Stimulated activated CD4-positive, alpha-beta T cell treated with anti-CD3 and anti-CD28 coated beads, Interleukin-4, amount 100 ng/mL, for 4 hours (primary cell): ENCODE measurements at places on chromosomes 1 and 21.

GRCh38 chr1:68103884-68104554 lies 53.6 kb upstream of the DIRAS3 start:
- DNase-seq: no peak

DNA sequence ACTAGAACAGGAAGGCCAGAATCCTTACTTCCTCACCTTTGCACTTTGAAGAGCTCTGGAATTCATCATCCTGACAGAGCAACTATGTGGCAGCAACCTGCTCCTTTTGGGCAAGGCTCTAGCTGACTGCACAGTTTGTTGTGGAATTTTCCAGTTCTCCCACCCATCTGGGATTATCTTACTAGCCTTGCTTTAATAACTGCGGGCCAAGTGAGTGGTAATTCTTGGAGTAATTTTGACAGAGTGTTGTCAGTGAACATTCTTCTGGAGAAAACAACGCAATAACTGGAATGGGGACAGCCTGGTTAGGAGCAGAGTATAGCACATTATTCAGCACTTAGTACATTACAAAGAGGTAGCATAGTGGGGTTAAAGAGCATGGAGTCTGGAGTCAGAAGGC lies 75.3 kb downstream of the NTMT2 start:
- no peak for DNase-seq

DNA sequence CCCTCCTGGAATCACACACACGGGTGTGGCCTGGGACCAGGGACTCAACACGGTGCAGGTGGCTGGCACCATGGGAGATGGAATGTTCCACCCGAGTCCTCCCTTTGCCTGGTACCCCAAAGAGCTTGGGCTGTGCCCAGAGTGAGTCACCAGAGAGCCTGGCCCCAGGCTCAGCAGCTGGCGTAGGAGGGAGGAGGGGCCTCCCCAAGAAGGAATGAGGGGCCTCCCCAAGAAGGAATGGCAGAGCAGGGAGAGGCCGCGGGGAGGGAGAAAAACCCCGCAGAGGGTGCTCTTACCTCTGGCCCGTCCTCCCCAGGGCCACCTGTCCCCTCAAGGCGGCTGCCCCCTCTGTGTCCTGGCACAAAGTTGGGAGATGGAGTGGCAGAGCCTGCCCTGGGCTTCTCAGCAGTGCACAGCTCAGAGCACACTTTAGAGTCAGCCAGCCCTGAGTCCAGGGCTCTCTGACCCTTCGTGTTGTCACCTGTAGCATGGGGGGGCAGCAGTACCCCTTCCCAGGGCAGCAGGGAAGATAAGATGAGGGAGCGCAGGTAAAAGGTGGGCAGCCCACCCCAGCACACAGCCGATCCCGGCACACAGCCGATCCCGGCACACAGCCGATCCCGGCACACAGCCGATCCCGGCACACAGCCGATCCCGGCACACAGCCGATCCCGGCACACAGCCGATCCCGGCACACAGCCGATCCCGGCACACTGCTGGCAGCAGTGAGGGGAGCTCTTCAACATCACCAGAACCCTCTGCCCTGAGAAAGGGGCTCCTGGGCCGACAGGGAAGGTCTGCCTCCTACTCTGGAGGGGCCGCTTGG lies 20.2 kb upstream of the KCNAB2 start:
- peak; percentile 30 for DNase-seq

DNA sequence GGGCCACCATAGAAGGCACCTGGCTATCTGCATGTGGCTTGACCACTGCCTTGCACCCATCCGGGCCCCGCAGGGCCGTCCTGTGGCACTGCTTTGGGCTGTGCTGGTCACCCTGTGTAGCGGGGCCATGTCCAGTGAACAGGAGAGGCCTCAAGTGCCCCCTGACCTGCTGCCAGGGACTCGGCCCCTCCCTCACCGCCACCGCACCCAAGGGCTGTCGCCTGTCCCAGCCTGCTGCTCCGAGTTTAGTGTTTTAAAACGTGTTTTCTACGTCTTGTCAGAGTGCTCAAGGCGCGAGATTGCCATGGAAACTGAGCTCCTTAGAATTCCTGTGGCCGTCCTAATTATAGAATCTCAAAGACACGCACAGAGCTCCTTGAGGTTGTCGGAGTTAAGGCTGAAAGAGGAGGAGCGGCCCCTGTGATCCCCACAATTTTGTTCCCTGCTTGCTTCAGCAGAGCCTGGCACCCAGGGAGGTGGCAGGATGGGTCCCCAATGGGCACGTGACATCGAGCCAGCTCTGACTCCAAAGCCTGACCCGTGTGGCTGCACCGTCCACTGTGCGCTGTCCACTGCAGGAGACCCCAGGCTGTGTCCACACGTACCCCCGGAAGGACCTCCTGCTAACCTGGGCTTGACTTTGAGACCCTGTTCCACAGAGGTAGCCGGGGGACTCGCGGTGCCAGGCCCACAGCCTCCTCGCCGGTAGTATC lies 66.2 kb downstream of the FAAP20 start:
- no peak for DNase-seq

DNA sequence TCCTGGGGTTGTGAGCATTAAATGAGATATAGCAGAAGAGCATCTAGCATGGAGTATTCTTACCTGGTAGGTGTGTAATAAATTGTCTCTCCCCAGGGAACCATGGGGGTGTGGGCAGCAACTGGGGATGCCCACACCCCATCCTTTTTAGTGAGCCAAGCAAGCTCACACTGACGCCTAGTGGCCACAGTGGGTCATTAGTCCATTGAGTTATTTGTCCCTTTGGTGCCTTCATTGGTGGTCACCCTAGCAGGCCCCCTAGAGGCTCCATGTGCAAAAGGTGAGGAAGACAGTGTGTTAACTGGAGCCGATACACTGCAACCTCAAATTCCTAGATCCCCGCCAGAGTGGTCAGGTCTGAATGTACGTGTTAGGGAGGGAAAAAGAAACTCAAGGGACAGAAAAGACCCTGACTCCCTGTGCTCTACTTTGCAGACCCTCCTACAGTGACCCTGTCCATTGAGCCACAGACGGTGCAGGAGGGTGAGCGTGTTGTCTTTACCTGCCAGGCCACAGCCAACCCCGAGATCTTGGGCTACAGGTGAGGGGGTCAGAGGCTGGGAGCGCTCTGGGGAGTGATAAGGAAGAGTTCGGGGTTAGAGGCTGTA lies 93.3 kb upstream of the CD1D start:
- no peak for DNase-seq

GRCh38 chr1:156063997-156064285 lies 3.0 kb downstream of the RAB25 start:
- no peak for DNase-seq

GRCh38 chr1:202193614-202194327 lies at the start of gene LGR6:
Gene LGR6 (plus strand): TSS chr1:202193799. CDS start chr1:202193990, 191 bp downstream.
- DNase-seq: no peak

DNA sequence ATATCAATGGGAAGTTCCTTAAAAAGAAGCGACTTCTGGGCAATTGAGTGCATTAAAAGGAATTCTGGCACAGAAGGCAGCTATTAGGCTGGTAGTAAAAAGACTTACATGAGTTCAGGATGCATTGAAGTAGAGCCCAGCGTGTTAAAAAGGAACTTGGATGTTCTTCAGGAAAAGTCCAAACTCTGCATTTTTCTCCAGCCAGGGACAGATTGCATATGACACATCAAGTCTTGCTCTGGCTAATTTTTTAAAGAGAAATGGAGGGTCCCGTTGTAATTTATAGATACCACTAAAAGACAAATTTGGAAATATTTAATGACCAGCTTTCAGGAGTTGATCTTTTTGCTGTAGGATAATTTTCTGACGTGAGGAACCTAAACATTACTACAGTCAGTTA lies 1.2 kb downstream of the TPRG1L start:
- DNase-seq: no peak

- DNase-seq: no peak
These were observed 78.5 kb downstream of the BCAR3 start for GRCh38 chr1:93603106-93603505.

GRCh38 chr1:212722270-212722957 lies 22.8 kb upstream of the BATF3 start:
- no peak for DNase-seq

GRCh38 chr21:31873696-31874599 lies 1.1 kb downstream of the HUNK start:
- peak; percentile 57 for DNase-seq

GRCh38 chr1:158374860-158375259 lies 21.2 kb downstream of the CD1E start:
- no peak for DNase-seq

DNA sequence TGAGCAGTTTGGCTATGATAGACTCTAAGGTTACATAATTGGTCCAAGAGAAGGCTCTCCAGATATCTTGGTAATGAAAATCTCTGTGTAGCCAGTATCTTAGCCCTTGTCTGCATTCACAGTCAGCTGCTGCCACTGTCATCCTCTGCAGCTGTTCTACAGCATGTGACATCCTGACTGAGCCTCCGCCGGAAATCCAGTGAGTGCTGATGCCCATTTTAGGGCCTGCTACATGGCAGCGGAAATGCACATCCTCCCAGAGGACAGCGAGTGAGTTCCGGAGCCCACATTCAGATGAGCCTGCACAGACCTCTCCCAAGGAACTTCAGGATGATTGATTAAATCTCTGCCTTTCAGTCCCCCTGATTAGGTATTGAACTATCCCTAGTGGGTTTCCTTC lies 237.1 kb downstream of the HHIPL2 start:
- DNase-seq: no peak

DNA sequence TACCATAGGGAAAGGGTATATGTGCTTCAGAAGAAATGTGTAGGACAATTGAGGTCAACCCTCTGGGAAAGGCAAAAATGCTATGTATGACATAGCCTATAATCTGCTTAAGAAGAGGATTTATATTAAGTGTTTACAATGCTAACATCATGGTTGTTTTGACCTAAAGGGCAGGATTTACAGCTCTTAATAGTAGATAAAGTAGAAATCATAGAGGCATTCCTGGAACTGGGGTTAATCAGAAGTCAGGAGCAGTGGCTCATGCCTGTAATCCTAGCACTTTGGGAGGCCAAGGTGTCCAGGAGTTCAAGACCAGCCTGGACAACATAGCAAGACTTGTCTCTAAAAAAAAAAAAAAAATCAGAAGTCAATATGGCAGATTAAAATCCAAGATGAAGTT lies 8.7 kb upstream of the RPL11 start:
- DNase-seq: no peak

GRCh38 chr1:41607808-41608207 lies 123.3 kb upstream of the EDN2 start:
- DNase-seq: no peak

GRCh38 chr1:41468122-41468762 lies 16.2 kb downstream of the EDN2 start:
- DNase-seq: no peak

GRCh38 chr1:115596080-115596780 lies 45.5 kb upstream of the VANGL1 start:
- DNase-seq: no peak

DNA sequence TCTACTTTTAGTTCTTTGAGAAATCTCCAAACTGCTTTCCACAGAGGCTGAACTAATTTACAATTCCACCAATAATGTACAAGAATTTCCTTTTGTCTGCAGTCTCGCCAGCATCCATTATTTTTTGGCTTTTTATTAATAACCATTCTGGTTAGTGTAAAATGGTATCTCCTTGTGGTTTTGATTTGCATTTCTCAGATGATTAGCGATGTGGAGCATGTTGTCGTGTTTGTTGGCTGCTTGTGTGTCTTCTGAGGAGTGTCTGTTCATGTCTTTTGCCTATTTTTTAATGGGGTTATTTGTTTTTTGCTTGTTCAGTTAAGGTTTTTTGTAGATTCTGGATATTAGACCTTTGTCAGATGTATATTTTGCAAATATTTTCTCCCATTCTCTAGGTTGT lies 131.5 kb downstream of the MAST2 start:
- no peak for DNase-seq

DNA sequence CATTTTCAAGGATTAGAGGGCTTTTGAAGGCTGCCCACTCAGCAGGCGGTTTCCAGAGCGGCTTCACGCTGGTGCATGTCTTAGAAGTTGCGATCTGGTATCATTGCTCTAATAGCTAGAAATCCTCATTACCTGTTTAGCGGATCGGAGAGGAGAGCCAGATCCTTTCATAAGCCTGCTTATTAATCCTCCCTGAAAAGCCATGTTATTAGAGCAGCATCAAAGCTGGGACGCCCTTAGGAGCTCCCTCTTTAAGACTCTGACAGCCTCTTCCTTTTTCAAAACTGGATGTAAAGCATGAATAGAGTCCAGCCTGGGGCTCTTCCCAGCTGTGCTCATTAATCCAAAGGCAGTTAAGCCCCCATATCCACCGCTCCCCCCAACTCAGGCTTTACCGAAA lies 13.9 kb upstream of the CTSE start:
- DNase-seq: no peak

- no peak for DNase-seq
These were observed 49.6 kb downstream of the SLC9C2 start for GRCh38 chr1:173553312-173553711.

- DNase-seq: no peak
These were observed 864.0 kb downstream of the PLA2G4A start for GRCh38 chr1:187692799-187693198.

- DNase-seq: no peak
These were observed 5.4 kb upstream of the OPTC start for GRCh38 chr1:203488539-203488938.

- DNase-seq: no peak
These were observed 262.1 kb downstream of the AKT3 start for GRCh38 chr1:243587823-243588560.

- DNase-seq: no peak
These were observed 54.4 kb downstream of the MAB21L3 start for GRCh38 chr1:116165572-116165971.
